Astrocyte (in vitro differentiated cells and primary cell): ENCODE measurements at places on chromosomes 2 and 18. TPM values are rescaled to one million over a fixed set of nuclear protein-coding genes. Genes with fewer than 3 reads are reported as not detected.
A peak's percentile ranks its signal among the peaks of the same experiment; 100 is the strongest.

Gene ADD2
- total RNA-seq, result 4.8 TPM in 2 replicates

- no peaks in the 10 kb centered on the region for H3K27me3 ChIP-seq
- no peaks in the 10 kb centered on the region for H3K36me3 ChIP-seq
- H3K4me3 ChIP-seq, result no peak overlapping the region
- H3K27ac ChIP-seq, result no peak overlapping the region
- DNase-seq, result peak; percentile 28
Measured at GRCh38 chr2:166230024-166230723, 102.4 kb upstream of the SCN1A start.

Gene LINC00305
- total RNA-seq, result not detected in 2 replicates

- DNase-seq, result no peak
- H3K36me3 ChIP-seq, result no peaks in the 10 kb centered on the region
- H3K4me3 ChIP-seq, result no peak overlapping the region
- H3K4me1 ChIP-seq, result no peaks in the 10 kb centered on the region
- H3K27ac ChIP-seq, result no peak overlapping the region
- H3K27me3 ChIP-seq, result no peaks in the 10 kb centered on the region
Measured at GRCh38 chr18:38961880-38962279, 1396.3 kb upstream of the CELF4 start.

- H3K27ac ChIP-seq, result no peak overlapping the region
- no peaks in the 10 kb centered on the region for H3K4me1 ChIP-seq
- no peaks in the 10 kb centered on the region for H3K27me3 ChIP-seq
- H3K36me3 ChIP-seq, result no peaks in the 10 kb centered on the region
- no peak for DNase-seq
Measured at GRCh38 chr2:140975237-140975636, 1155.6 kb downstream of the LRP1B start.

Gene IL1B
- not detected in 2 replicates for total RNA-seq

DNA sequence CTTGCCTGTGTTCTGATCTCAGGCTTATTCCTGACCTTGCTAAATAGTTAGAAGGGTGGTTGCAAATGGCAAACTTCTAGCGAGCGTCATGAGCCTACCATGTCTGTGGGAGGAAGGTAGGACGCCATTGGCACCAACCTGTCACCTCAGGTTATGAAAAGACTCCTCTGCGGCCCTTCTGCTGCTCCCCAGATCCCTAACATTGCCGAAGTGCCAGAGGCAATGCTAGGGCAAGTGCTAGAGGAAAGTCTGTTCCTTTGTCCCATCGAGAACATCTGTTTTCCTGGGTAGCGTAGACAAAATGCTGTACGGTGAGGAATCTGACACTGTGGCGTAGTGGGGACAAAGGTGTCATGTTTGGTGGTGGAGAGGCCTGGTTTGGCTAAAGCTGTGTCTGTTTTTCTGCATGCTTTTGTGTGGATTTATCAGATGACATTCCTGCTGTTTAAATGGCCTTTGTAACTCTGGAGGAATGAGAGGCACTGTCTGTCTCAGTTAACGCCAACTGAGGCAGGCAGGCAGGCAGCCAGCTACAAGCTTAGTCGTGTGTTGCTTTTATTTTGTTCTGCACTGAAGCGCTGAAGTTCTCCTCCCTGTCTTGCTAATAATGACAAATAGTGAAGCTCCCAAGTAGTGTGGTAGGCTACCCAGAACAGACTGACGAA lies 94.1 kb downstream of the PRPF40A start:
- H3K27ac ChIP-seq, result no peak overlapping the region
- H3K4me1 ChIP-seq, result no peaks in the 10 kb centered on the region
- H3K27me3 ChIP-seq, result no peaks in the 10 kb centered on the region
- H3K36me3 ChIP-seq, result peaks cover 10% of the 10 kb centered on the region
- no peak overlapping the region for H3K4me3 ChIP-seq

DNA sequence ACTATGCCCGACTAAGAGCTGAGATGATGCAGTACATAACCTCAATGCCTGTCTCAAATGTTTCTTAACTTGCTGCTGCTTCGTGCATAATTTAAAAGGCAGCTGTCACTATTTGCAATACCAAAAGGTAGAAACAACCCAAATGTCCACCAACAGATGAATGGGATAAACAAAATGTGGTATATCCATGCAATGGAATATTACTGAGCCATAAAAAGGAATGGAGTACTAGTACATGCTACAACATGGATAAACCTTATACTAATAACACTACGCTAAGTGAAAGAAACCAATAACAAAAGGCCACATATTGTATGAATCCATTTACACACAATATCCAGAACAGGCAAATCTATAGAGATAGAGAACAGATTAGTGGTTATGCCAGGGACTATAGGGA lies 13.0 kb upstream of the DGKD start:
- no peak for DNase-seq
- peaks cover 2% of the 10 kb centered on the region for H3K27me3 ChIP-seq
- H3K27ac ChIP-seq, result no peak overlapping the region

GRCh38 chr2:232113821-232114220 lies 152.3 kb downstream of the DIS3L2 start:
- peak; percentile 66 for DNase-seq
- H3K27me3 ChIP-seq, result no peaks in the 10 kb centered on the region
- H3K4me3 ChIP-seq, result no peak overlapping the region
- no peaks in the 10 kb centered on the region for H3K4me1 ChIP-seq
- H3K36me3 ChIP-seq, result no peaks in the 10 kb centered on the region
